Glutamatergic neuron (in vitro differentiated cells): ENCODE measurements at places on chromosomes 3 and 15. TPM values are rescaled to one million over a fixed set of nuclear protein-coding genes. Genes with fewer than 3 reads are reported as not detected.

DNA sequence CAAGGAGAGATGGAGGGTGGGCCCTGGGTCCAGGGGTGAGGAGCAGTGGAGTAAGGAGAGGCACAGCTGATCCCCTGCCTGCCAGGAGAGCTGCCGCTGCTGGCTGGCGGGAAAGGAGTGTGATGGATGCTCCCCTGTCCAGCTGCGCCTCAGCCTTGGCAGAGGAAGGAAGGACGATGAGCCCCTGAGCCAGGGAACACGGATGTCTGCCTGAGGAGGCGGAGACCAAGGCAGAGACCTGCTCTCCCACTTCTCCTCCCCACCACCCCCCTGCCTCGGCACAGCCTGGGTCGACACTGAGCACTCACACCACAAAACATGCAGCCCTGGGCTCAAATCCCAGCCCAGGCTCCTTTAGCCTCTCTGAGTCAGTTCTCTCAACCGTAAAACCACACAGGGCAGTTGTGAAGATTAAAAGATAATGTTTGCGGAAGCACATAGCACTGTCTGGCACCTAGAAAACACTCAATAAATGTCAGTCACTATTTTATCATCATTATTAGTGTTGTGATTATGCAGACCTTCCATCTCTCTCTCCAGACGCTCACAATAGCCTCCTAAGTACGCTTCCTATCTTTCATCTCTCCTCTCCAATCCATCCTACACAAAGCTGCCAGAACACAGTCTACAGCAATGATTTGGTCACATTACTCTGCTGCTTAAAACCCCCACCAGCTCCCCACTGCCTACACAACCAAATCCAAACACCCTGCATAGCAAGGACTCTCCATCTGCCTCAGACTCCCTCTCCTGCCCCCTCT, 52.2 kb downstream of the SEMA5B start:
- peak overlapping the region; percentile 42 for H3K4me3 ChIP-seq
- no peaks in the 10 kb centered on the region for H3K36me3 ChIP-seq
- peak overlapping the region; percentile 33 for H3K27ac ChIP-seq

CCDC9B gene
- total RNA-seq, result 0.49 TPM

GRCh38 chr3:155753038-155753639, 8.3 kb upstream of the PLCH1 start:
- no peak overlapping the region for H3K4me3 ChIP-seq
- H3K4me1 ChIP-seq, result no peaks in the 10 kb centered on the region
- H3K27ac ChIP-seq, result no peak overlapping the region
- DNase-seq, result no peak
- no peaks in the 10 kb centered on the region for H3K36me3 ChIP-seq
- no peaks in the 10 kb centered on the region for H3K27me3 ChIP-seq

GRCh38 chr15:65077981-65078352, 1.4 kb downstream of the KBTBD13 start:
- DNase-seq, result peak; percentile 73
- no peak overlapping the region for H3K4me3 ChIP-seq
- no peaks in the 10 kb centered on the region for H3K36me3 ChIP-seq
- H3K4me1 ChIP-seq, result peaks cover 16% of the 10 kb centered on the region
- peaks cover 7% of the 10 kb centered on the region for H3K27me3 ChIP-seq

DNA sequence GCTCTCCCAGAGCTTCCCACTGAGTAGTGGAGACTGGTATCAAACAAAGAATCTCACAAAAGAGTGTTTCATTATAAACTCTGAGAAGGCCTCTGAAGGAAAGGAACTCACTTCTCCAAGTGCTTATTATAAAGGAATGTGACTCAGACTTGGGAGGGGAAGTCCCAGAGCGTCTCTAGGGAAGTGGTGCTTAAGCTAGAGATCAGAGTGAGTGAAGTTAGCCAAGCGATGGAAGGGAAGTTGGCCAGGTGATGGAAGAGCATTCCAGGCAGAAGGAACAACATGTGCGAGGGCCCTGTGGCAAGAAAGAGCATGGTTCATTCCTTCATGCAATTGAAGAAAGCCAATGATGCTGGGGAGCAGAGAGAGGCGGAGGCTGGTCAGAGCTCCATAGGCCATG, 2.3 kb downstream of the XYLB start:
- DNase-seq, result no peak
- H3K27me3 ChIP-seq, result peaks cover 7% of the 10 kb centered on the region
- H3K4me1 ChIP-seq, result no peaks in the 10 kb centered on the region
- no peak overlapping the region for H3K4me3 ChIP-seq
- peaks cover 5% of the 10 kb centered on the region for H3K36me3 ChIP-seq

GRCh38 chr3:129482721-129483120, 42.7 kb downstream of the IFT122 start:
- peaks cover 8% of the 10 kb centered on the region for H3K27me3 ChIP-seq
- no peaks in the 10 kb centered on the region for H3K36me3 ChIP-seq
- H3K27ac ChIP-seq, result no peak overlapping the region

DNA sequence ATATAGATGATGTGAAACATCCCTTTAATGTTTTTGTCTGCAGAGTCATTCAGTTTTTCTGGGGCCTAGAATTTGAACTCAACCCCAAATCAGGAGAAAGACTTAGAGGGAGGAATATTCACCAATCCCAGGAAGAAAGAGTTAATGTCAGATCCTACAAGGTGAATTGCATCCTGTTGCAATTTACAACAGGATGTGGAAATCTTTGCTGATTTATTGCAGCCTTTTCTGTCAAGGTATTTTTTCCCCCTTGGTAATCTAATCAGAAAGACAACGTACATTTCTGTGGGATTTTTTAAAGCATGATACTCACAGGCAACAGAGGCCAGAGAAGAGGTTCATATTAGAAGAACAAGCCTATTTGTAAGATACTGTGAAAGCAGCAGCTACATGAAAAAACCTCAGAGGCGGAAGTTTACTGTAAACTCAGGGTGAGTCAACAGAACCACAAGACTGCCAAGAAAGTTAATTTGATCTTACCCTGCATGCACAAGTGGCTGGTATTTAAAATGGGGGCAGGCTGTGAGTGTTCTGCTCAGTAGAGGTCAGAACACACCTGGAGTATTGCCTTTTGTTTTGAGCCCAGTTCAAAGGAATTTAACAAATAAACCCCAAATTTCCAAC, 531.9 kb downstream of the AGBL1 start:
- no peaks in the 10 kb centered on the region for H3K27me3 ChIP-seq
- no peak overlapping the region for H3K4me3 ChIP-seq
- no peaks in the 10 kb centered on the region for H3K4me1 ChIP-seq
- H3K36me3 ChIP-seq, result no peaks in the 10 kb centered on the region
- no peak overlapping the region for H3K27ac ChIP-seq

CEP97 gene
- total RNA-seq, result 25.1 TPM

DGKG gene
- 24.1 TPM for total RNA-seq

SPESP1 gene
- not detected for total RNA-seq

ZBED2 gene
- total RNA-seq, result not detected

DNA sequence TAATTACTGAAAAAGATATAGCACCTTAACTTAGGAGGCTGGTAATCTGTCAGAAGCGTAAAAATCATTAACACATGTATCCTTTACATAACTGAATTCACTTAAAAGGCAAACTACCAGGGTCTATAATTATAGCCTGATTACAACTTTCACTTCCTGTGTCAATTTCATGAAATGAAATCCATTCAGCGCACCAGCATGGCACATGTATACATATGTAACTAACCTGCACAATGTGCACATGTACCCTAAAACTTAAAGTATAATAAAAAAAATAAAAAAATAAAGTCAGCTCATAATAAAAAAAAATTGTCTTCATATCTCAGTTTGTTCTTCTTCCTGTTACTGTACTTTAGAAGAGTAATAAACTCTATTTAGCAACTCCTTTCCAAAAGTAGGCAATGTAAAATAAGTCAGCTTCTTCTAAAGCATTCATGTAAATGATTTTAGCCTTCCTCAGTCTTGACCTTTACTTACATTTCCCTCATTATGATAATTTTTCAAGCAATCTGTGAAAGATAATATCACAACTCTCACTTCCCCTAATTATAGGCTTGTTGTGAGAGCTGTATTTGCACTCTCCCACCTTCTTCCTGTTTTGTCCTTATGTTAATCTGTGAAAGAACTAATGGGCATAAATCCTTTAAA, 50.1 kb downstream of the KBTBD8 start:
- H3K27ac ChIP-seq, result no peak overlapping the region
- H3K36me3 ChIP-seq, result no peaks in the 10 kb centered on the region
- no peak for DNase-seq
- H3K4me1 ChIP-seq, result no peaks in the 10 kb centered on the region
- no peak overlapping the region for H3K4me3 ChIP-seq

DNA sequence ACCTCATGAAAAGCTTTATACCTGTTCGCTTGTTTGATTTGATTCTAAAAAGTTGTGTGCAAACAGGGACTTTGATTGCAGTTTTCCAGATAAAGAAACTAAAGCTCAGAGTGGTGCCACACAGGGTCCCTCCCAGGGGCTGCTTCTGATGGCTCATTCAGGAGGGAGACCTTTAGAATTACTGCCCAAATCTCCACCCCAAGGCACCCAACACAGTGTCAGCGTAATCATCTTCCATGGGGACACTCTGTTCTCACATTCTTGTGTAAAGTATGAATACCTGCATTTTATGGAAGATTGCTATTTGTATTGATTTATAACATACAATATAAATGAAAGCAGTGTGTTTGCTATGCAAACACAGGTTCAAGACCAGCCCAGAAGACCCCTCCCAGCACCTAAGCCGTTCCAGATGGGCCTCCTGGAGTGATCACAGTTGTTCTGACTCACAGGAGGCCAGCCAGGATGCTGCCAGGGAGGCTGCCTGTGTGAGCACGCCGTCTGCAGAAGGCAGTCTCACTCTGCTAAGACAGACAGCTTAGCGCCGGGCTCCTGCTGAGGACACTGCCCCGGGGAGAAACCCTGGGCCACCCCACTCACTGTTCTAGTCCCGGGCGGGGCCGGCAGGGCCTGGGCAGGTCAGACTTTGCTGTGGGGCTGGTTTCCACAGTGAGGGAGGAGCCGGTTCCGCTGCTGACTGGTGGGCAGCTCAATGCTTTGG, 185.6 kb downstream of the FAM43A start:
- peaks cover 5% of the 10 kb centered on the region for H3K36me3 ChIP-seq
- peaks cover 45% of the 10 kb centered on the region for H3K4me1 ChIP-seq
- peak overlapping the region; percentile 88 for H3K27ac ChIP-seq
- peaks cover 7% of the 10 kb centered on the region for H3K27me3 ChIP-seq
- H3K4me3 ChIP-seq, result peak overlapping the region; percentile 49

TLE3 gene
- 89.2 TPM for total RNA-seq
